ENCODE measurements at places on chromosomes 1 and 21.
A peak's percentile ranks its signal among the peaks of the same experiment; 100 is the strongest.

GRCh38 chr1:115261496-115261895, 76.6 kb downstream of the NGF start:
- DNase-seq = no peak

- DNase-seq = no peak
Measured at GRCh38 chr21:38760017-38760761, 45.5 kb upstream of the ETS2 start.

- DNase-seq = no peak
Measured at GRCh38 chr1:244283772-244284171, 167.9 kb downstream of the ADSS2 start.

- DNase-seq = peak; percentile 23
Measured at GRCh38 chr1:11320153-11320936, 47.3 kb downstream of the UBIAD1 start.

DNA sequence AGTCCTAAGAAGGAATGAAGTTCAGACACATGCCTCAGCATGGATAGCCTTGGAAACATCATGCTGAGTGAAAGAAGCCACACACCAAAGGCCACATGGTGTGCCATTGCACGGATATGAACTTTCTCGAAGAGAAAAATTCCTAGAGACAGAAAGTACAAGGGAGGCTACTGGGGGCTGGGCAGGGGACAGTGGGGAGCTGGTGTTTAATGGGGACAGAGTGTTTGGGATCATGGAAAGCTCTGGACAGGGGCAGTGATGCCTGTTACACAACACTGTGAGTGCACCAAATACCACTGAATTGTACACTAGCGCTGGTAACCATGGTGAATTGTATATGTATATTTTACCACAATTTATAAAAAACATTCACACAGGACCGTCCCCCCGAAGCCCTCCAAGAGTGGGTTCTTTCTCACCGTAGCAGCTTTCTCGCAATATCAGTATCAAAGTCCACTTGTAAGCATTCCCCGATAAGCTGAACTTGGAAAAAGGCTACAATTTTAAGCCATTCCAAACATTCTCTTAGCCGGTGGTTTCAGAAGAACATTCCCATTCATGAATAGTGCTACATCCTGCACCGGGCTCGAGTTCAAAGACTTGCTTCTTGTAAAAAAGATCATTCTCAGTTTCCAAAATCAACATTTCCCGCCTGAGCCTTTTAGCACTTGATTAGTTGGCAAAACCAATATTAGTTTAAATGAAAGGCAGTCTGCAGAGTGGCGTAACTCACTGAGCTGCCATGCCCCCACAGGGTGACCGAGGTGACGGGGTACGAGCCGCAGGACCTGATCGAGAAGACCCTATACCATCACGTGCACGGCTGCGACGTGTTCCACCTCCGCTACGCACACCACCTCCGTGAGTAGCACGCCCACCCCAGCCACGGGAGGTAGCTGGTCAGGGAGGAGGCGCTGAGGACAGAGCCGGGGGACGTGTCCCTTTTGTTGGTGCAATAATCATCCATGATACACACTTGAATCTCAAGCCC, 31.7 kb downstream of the SIM2 start:
- no peak for DNase-seq

DNA sequence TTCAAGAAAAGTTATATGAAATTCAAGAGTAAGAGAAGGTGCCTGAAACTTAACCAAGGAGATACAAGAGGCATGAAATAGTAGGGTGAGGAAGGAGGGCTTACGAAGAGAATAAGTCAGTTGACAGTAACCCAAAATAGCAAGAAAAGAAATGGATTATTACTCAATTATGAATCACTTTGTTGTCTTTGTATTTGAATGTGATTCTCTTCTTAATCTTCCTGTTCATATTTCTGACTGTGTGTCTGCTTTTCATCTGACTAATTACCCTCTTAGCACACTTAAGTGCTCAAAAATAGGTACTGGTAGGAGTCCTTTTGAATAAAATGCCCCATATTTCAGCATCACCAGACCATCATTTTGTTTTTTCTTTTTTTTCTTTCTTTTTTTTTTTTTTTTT, 39.4 kb downstream of the GLMN start:
- no peak for DNase-seq

GRCh38 chr1:56137090-56137489, 442.3 kb downstream of the PLPP3 start:
- no peak for DNase-seq

DNA sequence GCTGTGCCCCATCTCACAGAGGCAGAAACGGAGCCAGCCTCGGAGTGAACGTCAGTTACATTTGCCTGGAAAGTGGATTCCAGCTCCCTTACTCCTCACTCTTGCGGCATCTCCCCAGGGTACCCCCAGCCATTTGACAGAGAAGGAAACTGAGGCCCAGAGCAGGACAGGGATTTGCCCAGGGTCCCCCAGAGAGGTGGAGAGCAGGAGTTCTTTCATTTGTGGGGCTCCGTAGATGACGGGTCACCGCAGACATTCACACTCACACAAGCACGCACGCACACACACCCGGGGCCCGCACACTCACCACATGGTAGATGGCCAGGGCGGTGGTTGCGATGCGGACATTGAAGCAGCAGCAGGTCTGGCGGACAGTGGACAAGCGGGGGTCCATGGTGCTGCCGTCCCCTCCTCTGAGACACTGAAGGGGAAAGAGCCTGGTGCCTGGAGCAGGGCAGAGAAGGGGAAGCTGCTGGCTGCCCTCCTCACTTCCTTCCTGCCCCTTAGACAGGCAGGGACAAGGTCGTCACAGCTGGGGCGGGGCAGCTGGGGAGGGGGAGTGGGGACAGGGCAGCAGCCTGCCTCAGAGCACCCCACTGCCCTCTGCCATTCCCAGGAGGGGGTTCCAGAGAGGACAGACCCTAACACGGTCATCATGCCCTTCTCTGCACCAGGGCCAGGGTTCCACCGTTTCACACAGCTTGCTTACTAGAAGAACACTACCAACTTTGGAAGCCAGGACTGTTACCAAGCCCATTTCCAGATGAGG, at the start of gene LAPTM5:
TSS of gene LAPTM5 (minus strand) at position 423 of the 769 bp plus-strand sequence. CDS start at position 394, 29 bp downstream.
- no peak for DNase-seq

- DNase-seq = no peak
Measured at GRCh38 chr1:14181191-14181795, 417.2 kb upstream of the KAZN start.

DNA sequence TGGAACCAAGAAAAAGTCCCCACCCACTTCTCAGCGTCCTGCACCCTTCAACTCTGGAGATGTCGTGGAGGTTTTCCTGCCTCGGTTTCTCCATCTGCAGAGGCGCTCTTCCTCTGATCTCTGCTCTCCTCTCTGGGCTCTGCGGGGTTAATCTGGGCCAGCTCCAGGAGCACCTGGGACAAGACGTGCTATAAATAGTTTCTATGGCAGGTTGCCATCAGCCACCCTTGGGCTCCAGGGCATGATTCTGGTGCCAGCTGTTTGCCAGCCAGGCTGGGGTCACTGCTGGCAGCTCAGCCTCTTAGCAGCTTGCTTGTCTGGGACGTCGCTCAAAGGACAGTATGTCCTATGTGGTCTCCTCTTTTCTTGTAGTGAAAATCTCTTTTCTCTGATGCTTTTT, 137.1 kb downstream of the ACTL8 start:
- no peak for DNase-seq

DNA sequence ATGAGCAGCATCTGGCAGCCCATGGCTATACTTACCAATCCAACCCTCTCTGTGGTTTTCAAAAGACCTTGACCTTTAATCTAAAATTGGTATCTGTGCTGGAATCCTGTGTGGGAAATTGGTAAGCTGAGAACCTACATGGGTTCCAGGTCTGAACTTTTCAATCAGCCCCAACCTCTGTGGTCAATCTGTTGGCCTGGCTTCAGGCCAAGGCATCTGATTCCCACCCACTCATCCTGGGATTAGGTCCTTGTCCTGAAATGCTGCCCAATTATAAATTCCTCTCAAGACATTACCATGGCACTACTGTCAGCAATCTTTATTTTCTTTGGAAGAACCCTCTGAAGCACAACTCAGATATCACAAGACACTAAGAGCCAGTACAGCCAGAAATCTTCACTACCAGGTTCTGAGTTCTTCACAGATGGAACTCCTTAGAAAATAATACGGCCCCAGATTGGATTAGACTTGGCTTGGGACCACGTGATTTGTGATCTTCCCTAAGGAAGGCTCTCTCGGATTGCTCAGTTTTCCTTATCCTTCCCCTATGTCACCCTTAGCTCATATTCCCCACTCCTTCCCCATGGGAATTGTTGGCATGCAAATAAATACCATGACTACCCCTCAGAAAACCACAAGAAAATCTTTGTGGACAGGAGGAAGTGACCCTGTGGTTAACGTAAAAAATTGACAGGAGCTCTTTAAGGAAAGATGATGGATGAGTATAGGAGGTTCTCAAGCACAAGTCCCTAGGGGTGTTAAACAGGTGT, 207.9 kb upstream of the ST6GALNAC5 start:
- no peak for DNase-seq

- DNase-seq = peak; percentile 37
Measured at GRCh38 chr1:227934476-227935313, 13.0 kb downstream of the WNT9A start.

- DNase-seq = no peak
Measured at GRCh38 chr1:153697191-153698019, 18.9 kb downstream of the NPR1 start.

GRCh38 chr1:201619513-201619912, 80.6 kb downstream of the NAV1 start:
- no peak for DNase-seq

GRCh38 chr1:50659107-50659662, 235.9 kb upstream of the DMRTA2 start:
- DNase-seq = no peak

GRCh38 chr1:8847990-8848389, 30.5 kb downstream of the ENO1 start:
- DNase-seq = no peak

DNA sequence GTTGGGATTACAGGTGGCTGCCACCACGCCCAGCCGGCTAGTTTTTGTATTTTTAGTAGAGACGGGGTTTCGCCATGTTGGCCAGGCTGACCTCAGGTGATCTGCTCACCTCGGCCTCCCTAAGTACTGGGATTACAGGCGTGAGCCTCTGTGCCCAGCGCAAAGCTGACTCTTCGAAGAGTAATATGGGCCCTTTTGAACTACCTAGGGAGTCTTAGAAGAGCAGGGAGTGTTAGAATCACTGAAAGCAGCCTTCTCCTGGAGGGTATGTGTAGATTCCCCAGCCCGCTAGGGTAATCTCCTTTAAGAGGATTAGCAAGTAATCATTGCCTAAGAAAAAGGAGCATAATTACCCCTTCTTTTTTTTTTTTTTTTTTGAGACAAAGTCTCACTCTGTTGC, 6.5 kb upstream of the MAST2 start:
- no peak for DNase-seq

DNA sequence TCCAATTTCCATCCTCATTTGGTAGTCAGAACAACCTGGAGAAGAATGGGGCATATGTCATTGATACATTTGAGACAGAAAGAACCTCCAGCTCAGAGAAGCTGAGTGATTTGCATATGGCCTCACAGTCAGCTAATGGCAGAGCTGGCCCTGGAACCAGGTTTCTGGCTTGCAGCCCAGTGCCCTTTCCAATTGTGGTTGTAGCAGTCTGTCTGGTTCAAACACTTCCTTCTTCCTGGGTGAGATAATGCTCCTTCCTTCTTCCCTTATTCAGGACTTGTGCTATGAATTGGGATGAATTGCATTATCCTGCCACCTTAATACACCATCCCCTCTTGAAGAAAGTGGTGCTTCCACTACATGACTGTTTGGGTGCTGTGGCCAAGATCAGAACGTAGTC, 24.2 kb downstream of the SLC5A9 start:
- no peak for DNase-seq

GRCh38 chr1:116476321-116476720, 94.5 kb downstream of the CD58 start:
- DNase-seq = no peak

GRCh38 chr1:203584035-203584434, 42.6 kb upstream of the ATP2B4 start:
- no peak for DNase-seq

DNA sequence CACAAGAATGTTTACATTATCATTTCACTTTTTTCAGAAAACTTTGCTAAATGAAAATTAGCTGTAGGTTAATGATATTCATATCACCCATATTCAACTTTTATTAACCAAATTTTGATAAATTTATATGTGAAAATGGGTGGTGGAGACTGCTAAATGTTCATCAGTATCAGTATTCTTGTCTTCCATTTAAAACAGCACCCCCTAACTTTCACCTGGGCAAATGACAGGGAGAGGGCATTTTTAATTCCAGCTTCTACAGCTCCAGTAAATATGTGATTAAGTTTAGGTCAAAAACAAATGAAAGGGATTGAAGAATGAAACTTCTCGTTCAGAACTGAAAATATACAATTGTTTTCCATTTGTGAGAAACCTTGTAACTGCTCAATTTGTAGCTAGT, 722.2 kb downstream of the KCNT2 start:
- no peak for DNase-seq

- DNase-seq = no peak
Measured at GRCh38 chr1:65292861-65293593, 16.3 kb upstream of the DNAJC6 start.

DNA sequence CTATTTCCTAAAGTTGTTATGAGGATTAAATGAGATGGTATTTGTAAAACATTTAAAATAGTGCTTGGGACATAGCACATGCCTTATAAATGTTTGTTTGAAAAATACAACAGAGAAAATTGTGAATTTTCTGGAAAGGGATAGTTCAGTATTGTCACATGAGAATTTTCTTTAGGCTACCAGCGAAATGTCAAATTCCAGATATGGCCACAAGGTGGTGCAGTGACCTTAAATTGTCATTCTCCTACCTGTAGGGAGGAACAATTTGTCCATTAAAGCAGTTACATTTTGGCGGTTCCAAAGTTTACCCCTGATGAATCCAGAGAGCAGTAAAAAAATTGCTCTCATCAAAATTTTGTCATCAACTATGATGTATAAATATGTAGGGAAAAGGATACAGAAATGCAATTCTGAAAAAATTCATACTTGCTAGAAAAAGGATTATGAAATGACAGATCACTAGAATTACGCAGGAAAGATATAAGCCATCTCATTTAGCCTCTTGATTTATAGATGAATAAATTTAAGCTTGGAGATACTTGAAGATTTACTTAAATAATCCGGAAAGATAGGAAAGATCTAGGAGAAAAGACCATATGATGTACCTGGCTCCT, 50.2 kb upstream of the TSHB start:
- DNase-seq = peak; percentile 41

GRCh38 chr1:198156745-198157240, at the start of gene NEK7:
TSS of gene NEK7 (plus strand) at chr1:198156998. CDS start at chr1:198232581, 75,583 bp downstream.
- peak; percentile 43 for DNase-seq

- no peak for DNase-seq
Measured at GRCh38 chr1:159944623-159945455, 574 bp downstream of the IGSF9 start.

GRCh38 chr1:219239518-219239917, 65.8 kb downstream of the LYPLAL1 start:
- DNase-seq = no peak

DNA sequence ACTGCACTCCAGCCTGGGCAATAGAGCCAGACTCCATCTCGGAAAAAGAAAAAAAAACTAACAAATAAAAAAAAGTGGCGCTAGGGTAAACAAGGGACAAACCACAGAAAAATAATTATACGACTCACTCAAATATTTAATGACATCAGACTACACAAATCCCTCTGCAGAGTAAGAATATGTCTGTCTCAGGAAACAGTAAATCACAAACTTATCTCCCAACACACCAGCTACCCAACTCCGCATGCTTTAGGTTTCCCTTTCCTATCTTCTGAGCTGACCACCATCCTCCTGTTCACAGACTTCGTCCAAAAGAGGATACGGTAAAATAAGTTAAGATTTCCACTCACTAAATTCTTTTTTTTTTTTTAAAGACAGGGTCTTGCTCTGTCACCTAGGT, 16.2 kb downstream of the WDR47 start:
- no peak for DNase-seq

GRCh38 chr1:231971397-231972110, 345.0 kb downstream of the DISC1 start:
- DNase-seq = no peak
